Stimulated activated CD8-positive, alpha-beta memory T cell treated with anti-CD3 and anti-CD28 coated beads, Interleukin-2, amount 100 ng/mL, for 1 hour (primary cell): ENCODE measurements at places on chromosomes 16 and 17.

DNA sequence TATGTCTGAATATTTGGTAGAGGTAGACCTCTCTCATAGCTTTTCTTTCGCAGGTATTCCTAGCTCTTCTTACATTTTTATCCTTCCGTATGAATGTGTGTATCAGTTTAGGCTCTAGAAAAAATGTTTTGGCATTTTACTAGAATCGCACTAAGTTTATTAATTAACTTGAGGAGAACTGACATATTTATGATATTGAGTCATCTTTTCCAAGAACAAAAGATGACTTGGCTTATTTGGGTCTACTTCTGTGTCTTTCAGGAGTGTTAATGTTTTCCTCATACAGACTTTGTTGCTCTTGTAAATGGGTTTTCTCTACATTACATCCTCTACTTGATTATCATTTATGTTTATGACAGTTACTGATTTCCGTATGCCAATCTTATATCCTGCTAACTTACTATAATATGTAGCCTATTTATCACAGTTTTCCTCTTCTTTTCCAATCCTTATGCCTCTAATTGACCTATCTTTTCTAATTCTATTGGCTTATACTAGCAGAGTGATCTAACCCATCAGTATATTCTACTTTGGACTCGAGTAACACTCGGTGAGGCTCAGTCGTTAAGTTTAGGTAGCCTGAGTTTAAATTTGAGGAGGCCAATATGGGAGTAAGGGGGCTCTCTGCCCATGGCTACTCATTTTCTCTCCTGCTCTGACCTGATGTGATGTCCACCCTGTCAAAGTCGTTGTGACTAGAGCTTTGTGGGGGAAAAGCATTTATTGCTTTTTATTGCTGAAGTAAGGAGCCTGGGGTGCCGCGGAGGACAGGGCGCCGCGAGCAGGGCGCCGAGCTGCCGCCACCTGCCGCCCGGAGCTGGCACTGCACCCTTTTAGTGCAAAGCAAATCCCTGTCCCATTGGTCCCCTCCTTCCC is 20.0 kb downstream of the ST6GALNAC1 start:
- peak; percentile 64 for DNase-seq

GRCh38 chr16:56956756-56957155 is 5.0 kb upstream of the CETP start:
- DNase-seq, result no peak

GRCh38 chr17:4318596-4318995 is 47.9 kb downstream of the UBE2G1 start:
- no peak for DNase-seq

DNA sequence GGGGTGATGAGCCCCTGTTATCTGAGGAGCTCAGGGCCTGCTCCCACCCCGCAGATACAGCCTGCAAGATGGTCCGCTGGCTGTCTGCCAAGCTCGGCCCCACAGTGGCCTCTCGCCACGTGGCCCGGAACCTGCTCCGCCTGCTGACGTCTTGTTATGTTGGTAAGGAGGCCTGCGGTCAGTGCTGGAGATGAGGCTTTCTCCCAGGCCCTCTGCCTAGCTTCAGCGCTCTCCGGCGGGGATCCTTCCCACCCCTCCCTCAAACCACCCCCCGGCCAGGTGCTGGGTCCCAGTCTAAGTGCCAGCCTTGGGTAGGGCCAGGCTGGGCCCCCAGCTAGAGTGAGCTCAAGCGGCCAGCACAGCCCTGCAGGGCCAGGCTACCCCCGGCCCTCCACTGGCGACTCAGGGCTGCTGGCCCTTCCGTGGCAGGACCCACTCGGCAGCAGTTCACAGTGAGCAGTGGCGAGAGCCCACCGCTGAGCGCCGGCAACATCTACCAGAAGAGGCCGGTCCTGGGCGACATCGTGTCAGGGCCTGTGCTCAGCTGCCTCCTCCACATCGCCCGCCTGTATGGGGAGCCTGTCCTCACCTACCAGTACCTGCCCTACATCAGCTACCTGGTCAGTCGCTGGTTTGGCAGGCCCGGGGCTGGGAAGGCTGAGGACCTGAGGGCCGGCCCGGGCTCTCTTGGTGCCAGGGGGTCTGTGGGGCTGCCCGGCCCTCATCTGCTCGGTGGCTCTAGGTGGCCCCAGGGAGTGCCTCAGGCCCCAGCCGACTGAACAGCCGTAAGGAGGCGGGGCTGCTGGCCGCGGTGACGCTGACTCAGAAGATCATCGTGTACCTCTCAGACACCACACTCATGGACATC is 6.1 kb downstream of the WDR81 start:
- DNase-seq, result no peak

DNA sequence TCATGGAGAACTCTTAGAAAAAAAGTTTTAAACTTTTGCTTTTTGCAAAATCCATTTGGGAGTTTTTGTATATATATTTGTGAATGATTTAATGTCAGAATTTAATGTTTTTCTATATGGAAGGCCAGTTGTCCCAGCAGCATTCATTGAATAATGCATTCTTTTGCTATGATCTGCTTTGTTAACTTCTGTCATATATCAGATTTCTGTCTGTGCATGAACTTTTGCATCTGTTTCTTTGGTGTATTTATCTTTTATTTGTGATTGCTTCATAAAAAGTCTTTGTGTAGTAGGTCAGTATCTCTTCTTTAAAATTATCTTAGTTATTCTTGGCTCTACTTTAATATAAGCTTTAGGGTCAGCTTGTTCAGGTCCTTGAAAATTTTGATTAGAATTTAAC is 84.2 kb downstream of the MAP2K4 start:
- DNase-seq, result no peak

DNA sequence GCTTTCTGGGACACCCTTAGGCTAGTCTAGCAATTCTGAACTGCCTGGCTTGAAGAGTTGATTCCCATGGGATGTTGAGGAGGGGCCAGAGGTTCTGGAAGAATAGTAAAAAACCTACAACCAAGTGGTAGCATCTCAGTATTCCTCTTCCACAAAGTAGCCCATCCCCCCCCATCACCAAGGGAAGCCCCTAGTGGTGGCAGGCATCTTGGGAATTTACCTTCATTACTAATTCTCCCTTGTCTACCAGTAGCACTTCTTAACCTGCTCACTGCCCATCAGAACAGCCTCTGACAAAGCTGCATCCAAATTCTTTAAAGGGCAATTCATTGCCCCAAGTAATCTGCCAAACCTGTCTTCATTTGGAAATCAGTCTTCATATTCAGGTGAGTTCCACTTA is 12.8 kb upstream of the RAB11FIP4 start:
- no peak for DNase-seq
